ENCODE measurements at places on chromosomes 1 and 21.
A peak's percentile ranks its signal among the peaks of the same experiment; 100 is the strongest.

- no peak for DNase-seq
Observed at GRCh38 chr1:200629876-200630514, 9.4 kb upstream of the KIF14 start.

DNA sequence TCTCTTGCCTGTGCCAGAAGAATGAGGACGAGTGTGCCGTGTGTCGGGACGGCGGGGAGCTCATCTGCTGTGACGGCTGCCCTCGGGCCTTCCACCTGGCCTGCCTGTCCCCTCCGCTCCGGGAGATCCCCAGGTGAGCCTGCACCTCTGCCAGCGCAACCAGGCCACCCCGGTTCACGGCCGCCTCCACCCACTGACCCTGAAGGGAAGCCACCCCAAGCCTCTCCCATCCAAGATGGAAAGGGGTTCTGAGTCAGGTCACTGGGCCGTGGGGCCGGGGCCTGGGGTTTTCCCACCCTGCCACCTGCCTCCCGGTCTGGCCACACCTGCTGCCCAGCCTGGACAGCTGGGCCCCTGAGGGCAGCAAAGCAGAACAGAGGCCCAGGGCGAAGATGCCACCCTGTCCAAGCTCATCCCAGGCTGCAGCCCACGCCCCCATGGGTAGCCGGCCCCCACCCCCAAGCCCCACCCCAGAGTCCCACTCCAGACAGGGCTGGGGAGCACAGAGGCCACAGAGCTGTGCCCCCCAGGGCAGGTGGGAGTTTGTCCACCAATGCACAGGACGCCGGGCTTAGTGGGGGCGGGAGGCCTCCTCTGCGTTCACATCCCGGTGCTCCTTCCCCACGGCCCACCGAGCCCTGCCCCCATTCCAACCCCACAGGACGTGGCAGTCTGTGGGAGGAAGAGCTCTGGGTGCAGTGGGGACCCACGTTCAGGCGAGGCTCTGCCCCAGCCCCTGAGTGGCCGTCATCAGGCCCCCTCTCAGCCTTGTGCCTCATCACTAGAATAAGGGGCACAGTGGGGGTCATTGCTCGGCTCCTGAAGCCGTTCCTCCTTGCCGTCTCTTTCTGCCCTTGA lies 5.6 kb downstream of the AIRE start:
- no peak for DNase-seq

DNA sequence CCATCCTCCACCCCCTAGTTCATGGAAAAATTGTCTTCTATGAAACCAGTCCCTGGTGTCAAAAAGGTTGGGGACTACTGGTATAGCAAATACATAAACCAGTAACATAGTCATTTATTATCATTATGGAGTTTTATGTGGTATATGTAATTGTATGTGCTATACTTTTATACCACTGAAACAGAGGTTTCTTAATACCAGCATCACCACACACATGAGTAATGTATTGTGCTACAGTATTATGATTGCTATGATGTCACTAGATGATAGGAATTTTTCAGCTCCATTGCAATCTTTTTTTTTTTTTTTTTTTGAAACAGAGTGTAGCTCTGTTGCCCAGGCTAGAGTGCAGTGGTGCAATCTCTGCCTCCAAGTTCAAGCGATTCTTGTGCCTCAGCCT lies 5.7 kb upstream of the PAXBP1 start:
- no peak for DNase-seq

DNA sequence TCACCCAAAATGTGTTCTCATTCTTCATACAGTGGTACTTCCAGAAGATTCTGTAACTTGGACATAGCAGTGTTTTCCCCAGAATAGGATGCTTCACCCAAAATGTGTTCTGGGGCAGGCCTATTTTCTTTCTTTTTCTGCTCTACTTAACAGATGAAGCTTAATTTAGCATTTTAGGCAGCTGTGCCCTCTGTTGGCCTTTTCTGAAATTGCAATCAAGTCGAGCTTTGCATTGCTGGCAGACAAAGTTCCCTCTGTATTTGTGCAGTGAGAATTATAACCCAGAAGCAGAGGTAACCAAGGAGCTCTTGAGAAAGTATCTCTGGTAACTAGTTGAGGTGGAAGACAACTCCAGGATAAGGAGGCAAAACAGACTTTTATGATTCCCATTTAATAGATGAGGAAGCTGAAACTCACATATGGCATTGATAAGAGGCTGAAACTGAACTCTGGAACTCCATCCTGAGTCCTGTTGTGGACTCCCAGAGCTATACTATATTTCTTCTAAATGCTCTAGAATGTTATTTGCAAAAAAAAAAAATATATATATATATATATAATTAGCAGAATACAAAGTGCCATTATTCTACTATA lies 50.3 kb upstream of the L1TD1 start:
- peak; percentile 12 for DNase-seq

DNA sequence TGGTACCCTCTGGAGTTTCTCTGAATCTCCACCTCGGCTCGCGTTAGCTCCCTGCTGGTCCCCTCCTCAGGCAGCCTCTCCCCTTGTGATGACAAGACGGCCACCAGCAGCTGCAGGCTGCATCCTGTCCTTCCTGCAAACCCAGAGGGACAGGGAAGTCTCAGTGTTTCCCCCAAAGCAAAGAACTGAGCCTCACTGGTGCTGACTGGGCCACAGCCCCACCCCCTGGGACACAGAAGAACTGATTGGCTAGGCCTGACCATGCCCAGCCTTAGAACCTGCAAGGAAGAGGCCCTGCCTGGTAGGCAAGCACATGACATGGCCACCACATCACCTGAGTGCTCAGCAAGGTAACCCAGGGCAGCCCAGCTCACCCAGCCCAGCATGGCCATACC lies 34.6 kb downstream of the TMEM51 start:
- DNase-seq = no peak
